ENCODE measurements at places on chromosomes 16 and 17.

DNA sequence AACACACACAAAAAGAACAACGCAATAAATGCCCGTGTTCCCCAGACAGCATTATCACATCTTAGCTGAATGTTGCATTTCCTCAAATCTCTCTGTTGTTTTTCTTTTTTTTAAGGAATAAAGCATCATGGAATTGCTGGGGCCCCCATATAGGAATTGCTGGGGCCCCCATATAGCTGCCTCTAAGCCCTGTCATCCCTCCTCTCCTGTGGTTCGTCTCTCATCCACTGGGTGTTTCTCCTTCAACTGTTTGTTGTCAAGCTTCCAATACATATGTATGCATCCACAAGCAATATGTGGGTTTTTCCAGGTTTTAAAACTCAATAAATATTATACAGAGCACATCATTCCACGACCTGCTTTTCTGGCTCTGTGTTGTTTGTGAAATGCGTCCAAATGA, 43.2 kb downstream of the HSBP1 start:
- no peak for DNase-seq

GRCh38 chr17:48276776-48277175, 153.2 kb downstream of the SKAP1 start:
- DNase-seq = no peak

DNA sequence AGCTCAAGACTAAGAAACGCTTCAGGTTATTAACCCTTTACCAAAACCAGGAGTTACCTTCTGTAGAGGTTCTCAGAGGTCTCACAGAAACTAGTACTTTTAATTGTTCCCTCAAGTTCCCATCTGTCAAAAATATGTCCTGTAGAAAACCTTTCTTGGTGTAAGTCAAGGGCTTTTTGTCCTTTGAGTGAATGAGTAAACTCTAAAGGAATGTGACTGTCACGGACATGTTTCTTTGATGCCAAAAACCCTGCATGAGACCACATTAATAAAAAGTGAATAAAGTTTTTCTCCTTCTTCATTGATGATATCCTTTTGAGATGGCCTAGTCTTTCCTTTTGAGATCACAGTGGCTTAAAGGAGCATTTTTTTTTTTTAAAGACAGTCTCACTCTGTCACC, 102.9 kb downstream of the NLK start:
- no peak for DNase-seq

- DNase-seq = no peak
Observed at GRCh38 chr17:27578718-27579085, 52.3 kb upstream of the LGALS9 start.

DNA sequence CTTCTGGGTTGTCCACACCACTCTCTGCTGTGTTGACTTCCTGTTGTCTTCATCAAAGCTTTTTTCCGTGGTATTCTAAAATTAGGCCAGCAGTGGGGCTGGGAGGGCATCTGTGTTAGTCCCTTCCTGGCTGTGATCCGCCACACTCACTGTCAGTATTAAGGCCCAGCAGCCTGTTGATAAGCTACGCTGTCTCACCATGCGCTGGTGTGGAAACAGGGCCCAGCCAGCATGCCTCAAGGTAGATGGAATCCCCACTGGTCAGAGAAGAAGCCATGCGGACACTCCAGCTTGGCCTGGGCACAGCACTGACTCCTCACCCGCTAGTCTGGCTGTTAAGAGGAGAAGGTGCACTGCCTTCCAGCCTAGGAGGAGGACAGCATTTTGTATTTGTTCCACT, 11.4 kb downstream of the CDR2L start:
- no peak for DNase-seq

DNA sequence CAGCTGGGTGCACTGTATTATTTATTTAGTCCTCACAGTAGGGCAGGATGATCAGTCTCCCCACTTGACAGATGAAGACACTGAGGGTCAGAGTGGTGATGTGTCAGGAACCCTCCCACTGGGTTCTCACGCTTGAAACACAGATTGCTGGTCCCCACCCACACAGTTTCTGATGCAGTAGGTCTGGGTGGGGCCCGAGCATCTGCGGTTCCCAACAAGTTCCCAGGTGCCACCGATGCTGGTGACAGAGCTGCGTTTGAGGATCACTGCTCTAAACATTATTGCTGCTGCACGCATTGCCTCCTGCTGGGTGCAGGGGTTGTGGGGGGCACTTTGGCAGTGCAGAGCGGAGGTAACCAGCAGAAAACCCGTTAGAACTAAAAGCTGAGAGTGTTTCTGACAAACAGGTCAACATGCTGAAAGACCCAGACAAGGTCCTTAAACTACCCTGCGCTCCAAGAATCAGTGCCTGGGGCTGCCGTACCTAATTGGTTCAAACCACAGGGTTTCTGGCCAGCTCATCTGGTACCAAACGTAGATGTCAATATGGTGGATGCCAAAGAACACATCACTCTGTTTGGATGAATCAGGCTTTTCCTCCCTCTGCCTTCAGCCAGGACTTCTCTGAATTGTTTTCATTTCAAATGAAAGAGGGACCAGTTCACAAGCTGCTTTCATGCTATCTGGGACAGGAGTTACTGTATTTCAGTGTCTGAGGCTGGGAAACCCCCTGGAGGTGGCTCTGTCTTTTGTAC, 76.0 kb downstream of the ABCC1 start:
- DNase-seq = peak; percentile 29

- no peak for DNase-seq
Observed at GRCh38 chr16:1537138-1537577, 3.7 kb downstream of the TMEM204 start.
